ENCODE measurements at places on chromosomes 12 and 14.

DNA sequence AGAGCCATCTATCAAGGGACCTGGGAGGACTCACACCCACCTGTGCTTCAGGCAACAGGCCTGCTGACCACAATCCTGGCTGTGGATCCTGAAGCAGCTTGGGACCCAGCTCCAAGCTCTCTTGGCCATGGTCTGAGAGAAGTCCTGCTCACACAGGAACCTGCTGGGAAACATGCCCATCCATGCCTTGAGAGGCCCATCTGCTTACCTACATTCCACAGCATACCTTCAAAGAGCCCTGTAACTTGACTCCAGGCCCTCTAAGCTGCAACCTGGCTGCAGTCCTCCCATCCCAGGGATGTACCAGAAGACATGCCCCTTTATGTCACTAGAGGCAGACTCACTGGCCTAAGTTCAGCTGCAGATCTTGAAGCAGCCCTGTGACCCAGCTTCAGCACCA, 61.7 kb upstream of the AMIGO2 start:
- DNase-seq, result no peak

DNA sequence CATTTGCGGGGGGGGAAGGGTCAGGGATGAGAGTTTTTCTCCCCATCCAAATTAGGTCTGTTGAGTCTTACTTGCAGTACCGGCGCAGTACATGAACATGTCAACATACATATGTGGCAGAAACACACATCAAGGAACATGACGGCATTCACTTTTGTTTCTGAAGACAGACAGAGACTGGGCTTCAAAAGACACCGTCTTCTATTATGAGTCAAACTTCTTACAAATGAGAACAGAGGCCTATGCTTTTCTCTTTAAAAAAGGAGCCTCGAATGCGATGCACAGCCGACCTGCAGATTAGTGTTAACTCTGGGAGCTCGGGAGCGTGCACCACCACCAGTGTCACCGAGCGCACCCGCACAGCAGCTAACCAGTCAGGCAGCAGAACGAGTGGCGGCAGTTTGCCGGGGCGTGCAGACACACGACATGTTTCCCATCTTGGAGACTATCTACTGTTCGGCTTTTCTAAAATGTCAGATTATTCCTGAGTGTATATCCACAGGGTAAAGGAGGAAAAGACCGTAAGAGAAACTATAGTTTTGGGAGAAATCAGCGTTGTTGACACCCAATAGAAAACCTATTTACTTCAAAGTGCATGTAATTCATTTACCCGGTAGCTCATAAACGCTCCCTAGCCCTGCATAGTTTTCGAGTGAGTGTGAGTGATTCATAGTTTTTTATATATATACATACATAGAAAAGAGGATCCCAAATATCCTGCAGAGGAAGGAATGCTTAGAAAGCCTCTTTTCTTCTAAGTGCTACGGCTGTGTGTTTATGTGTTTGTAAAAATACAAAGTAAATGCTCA, 33.0 kb downstream of the UBR7 start:
- peak; percentile 71 for DNase-seq

GRCh38 chr12:110280392-110280778, 662 bp upstream of the ATP2A2 start:
- DNase-seq, result peak; percentile 61

DNA sequence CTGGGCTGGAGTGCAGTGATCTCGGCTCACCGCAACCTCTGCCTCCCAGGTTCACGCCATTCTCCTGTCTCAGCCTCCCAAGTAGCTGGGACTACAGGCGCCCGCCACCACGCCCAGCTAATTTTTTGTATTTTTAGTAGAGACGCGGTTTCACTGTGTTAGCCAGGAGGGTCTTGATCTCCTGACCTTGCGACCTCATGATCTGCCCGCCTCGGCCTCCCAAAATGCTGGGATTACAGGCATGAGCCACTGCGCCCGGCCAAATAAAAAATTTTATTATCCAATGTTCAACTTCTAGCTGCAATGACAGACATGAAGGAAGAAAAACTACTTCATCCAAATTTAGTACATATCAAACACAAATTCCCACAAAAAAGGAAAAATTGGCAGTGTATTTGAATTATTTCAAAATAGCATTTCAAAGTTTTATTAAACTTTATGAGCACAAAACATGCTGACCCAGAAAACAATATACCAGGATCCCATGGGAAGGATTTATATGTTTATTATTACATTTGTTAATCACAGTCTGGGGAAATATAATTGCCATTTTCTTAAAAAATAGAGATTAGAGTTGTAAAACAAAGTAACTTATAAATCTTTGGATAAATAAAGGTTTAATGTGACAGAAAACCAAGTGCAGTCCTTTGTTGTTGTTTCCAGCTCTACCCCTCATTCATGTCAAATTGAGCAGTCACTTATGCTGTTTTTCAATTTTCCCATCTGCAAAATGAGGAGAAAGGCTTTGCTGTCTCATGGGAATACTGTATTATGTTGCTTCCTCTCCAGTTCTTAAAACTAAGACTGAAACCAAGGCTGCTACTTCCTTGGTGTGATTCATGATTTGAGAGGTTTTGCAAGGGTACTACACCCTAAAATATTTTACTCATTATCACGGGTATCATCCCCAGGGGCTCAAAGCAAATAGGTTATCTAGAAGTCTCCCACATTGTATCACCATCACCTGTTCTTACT, 155.2 kb upstream of the AVPR1A start:
- DNase-seq, result no peak

DNA sequence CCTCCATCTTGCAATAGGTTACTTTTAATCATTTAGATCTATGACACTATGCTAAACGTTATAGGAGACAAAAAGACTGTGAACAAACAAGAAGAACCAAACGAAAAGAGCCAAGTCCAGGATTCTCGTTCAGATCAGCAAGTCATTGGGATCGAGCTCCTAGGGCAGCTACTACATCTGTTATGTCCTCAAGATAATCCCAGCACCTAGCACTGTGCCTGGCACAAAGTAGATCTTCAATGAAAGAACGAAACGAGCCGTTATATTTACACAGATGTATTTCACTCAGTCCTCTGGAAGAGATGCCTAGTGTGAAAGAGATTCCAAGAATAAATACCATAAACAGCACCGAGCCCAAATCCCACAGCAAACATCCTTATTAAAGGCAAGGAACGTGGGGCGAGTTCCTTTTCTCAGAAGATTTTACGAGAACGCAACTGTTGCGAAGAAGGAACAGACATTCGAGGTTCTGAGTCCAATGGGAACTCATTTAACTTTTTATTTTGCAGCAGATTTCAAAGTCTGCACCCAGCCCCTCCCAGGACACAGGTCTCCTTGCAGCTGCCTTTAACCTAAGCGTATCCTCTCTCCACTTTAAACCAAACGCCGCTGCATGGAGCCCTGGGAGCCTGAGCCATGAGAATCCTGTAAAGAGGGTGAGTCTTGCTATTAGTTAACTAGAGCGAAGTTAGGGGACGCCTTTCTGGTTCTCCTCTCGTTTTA, 544 bp upstream of the TDP1 start:
- DNase-seq, result no peak

DNA sequence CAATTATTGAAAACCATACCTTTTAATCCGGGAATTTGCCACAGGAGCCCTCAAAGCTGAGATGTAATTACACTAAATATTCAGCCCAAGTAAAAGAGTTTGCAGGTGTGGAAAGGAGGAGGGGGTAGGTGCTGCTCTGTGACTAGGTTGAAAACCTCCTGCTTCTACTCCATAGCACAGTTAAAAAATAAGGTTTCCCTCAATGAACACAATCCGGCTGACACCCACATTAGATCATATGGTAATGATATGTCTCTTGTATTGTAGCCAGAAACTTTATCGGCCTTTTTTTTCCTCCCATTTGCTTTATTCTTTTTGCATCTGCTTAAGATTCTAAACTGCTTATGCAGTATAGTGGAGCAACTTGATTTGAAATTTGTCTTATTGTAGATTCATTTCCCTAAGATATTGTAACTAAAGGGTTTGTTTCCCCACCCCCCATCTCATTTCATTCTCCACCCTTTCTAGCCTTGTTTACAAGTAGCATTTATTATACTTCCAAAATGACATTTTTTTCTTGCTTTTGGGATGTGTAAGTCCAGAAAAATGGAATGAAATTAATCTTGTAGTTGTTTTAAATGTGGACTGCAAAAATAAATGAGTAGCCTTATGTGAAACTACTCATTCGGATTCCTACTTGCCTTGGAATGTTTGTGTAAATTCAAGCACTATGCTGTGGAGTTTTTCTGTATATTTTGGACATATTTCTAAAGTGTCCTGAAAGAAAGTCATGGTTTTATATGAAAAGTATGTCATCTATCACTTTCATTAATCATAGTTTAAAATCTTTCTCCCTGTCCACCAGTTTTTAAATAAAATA, at the start of gene DCN:
Gene DCN, minus strand, starts transcription at position 182 of the 820 bp plus-strand sequence. CDS start 4,265 bp downstream, outside the sequence.
- DNase-seq, result no peak

- no peak for DNase-seq
Measured at GRCh38 chr14:71229875-71230274, 322.6 kb downstream of the PCNX1 start.

DNA sequence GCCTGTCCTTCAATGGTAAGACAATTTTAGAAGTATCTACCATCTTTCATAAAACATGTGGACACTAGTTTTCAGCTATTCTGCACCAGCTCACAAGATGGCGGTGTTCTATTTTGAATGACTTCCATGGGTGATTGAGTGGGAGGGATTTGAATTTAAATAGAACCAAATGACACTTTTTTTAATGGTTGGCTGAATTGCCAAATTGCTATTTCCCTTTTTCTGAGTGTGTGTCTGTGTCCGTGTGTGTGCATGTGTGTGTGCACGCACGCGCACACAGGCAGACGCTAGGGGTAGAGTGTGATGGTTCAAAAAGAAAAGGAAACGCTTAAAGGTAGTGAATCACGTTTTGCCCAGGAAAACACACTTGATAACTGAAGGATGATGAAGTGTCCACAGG, 362.6 kb downstream of the DAD1 start:
- DNase-seq, result peak; percentile 17

GRCh38 chr12:4997939-4998338, 45.7 kb upstream of the KCNA5 start:
- DNase-seq, result peak; percentile 88

DNA sequence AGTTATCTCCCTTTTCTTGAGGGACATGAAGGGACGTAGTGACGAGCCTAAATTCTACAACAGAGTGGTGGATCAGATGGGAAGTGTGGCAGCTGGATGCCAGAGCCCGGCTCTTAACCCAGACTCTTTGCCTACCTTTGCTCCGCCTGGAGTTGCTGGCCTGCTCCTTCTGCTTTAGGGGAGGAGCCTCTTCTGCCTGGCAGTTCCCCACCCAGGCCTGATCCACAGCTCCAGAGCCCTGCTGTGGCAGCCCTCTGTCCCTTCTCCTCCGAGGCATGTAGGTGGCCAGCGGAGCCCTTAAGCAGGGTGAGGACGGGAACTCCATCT, 2.3 kb upstream of the PRPH start:
- DNase-seq, result no peak

GRCh38 chr14:36094963-36095362, 81.6 kb downstream of the PTCSC3 start:
- no peak for DNase-seq

DNA sequence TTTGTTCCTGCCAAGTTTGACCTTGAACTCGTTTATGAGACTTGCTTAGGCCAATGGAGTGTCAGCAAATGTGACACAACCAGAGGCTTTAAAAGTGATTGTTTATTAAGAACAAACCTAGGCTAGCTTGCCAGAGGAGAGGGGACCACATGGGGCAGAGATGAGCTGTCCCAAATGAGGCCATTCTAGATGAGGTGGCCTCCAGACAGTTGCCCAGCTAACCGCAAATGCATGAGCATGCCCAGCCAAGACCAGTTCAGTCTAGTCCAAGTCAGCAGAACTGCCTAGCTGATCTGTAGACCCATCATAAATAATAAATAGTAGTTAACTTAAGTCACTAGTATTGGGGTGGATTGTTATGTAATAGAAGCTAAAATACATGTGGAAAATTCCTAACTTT, 172.8 kb upstream of the DYRK2 start:
- peak; percentile 64 for DNase-seq

DNA sequence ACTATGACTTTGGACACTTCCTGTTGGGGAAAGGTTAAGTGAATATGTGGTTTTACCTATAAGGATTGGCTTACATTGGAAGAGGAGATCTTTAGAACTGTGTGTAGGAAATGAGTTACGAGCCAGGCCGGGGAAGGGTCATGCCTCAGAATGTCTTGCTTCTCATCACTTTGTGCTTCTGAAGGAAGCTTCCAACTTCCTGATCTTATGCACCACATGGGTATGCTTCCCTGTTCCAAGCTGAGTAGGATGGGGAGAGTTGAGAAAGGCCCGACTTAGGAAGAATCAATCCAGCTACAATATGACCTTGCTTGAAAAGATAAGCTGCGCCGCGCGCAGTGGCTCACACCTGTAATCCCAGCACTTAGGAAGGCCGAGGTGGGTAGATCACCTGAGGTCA, 59.9 kb downstream of the STXBP6 start:
- DNase-seq, result no peak

DNA sequence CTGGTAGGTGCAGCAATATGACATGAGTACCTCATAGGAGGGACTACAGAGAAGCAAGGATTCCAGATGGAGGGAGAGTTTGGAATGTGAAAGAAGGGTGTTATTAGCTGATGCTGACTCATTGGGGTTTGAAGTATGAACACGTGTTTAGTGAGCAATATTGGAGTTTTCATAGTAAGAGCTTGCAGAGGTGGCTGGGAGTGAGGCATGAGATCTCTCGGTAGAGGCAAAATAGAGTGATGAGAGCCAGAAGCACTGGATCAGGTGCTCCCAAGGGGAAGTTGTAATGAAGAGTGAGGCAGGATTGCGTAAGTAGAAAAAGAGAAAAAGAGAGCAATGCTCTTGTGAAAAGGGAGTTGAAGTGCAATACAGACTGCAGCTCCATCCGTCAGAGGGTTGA, 42.1 kb downstream of the MGST1 start:
- peak; percentile 68 for DNase-seq

DNA sequence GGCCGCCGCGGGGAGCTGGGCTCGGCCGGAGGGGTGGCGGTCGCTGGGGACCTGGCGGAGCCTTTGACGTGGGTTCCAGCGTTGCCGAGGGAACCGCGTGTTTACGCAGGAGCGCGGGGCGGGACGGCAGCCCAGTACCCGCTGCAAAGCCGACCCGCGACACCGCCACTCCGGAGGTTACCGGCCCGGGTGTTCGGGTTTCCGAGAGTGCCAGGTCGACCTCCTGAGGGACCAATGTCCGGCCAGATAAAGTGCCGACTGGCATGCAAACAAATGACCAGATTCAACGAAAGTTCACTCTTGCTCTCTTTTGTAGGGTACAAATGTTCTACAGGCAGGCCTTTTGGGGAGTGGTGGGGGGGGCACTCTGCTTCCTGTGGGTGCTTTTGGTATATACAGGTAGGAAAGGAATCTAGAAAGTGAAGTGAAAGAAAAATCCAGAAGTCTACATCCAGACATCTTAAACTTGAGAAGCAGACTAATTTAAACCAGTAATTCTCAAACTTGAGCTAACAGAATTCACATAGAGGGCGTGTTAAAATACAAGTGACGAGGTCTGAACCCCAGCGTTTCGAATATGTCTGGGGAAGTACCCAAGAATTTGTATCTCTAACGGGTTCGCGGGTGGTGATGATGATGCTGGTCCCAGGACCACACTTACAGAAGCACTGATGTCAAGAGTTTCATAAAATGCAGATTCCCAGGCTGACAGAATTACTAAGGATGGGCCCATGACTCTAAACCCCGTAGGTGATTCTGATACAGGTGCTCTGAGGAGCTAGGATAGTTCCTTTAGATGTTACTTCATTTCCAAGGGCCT, at the start of gene GPR135:
Gene GPR135, minus strand, starts transcription at position 65 of the 820 bp plus-strand sequence. CDS start 154 bp downstream, outside the sequence.
- no peak for DNase-seq
